ENCODE measurements at places on chromosomes 4 and X.

DNA sequence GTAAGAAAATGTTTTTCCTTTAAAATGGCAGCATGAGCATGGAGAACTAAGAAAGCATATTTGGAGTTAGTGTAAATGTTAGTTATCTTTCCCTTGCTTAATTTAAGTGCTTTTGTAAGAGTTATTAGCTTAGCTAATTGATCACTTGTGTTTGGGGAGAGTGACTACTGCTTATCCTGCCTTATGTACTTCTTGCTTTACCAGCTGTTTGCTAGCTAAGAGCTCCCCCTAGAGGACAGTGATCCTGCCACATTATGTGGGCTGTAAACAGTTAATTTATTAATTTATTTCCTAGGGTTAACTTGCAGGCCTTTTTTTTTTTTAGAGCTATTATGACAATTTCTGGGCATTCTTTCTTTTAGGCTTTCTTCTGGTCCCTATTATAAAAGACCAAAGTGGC lies 435.8 kb downstream of the MAGEB5 start:
- DNase-seq = no peak

GRCh38 chr4:41157009-41157408 lies 57.3 kb downstream of the APBB2 start:
- no peak for DNase-seq

DNA sequence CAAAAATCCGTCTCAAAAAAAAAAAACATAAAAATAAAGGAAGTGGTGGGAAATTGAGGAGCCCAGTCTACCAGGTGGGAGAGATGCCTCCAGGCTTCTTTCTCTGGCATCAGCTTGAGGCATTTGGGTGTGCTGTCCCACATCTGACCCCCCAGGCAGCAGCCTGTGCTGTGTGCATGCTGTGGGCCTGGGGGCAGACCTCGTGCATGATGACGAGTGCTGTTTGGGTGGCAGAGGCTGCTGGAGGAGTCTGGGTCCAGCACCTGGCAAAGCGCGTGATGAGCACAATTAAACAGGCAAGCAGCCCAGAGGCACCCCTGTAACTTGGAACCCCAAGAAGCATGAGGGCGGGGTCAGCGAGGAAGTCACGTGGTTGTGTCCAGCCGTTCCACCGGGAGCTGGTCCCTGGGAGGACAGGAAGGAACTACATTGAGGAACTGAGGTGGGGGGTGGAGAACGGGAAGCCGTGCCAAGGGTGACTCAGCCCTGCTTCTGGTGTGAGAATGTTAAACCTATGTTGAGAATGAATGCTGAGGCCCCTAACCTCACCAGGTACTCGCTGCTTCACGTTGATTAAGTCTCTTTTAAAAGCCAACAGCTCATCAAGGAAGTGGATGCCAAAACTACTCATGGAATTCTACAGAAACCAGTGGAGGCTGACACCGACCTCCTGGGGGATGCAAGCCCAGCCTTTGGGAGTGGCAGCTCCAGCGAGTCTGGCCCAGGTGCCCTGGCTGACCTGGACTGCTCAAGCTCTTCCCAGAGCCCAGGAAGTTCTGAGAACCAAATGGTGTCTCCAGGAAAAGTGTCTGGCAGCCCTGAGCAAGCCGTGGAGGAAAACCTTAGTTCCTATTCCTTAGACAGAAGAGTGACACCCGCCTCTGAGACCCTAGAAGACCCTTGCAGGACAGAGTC lies 6.1 kb downstream of the TACC3 start:
- DNase-seq = no peak

DNA sequence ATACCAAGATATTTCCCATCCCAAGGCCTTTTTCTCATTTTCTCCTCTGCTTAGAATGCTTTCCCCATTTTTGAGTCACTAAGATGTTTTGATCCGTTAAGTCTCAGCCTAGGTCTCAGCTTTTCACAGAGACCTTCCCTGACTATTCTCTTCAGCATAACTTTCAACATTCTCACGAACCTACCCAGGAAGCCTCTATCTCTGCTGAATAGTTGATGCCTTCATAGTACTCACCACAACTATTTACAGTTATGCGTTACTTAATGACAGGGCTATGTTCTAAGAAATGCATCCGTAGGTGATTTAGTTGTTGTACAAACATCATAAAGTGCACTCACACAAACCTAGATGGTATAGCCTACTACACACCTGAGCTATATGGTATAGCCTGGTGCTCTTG lies 64.5 kb downstream of the ARL9 start:
- DNase-seq = no peak

DNA sequence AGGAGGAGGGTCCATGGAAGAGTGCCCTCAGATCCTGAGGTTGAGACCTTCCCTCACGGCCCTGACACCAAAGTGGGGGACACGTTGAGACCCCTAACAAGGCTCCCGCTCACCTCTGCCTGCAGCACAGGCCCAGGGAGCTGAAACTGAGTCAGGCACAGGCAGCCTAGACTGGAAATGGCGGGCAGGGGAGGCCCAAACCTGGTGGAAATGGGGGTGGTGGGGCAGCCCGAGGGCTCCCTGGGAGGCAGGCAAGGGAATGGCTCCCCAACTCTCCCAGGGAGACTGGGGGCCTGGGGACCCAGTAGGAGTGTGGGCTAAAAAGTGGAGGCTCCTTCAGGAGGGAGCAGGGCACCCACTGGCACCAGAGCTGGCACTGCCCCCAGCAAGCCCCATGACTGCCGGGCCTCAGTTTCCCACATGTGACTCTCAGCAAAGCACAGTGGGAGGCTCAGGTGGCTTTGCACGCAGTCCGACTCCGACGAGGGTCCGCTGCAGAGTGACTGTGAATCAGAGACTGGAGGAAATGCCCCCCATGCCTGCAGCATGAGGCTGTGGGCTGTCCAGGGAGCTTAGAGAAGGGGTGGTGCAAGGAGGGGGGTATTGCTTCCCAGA lies 5.9 kb downstream of the NKX1-1 start:
- no peak for DNase-seq

DNA sequence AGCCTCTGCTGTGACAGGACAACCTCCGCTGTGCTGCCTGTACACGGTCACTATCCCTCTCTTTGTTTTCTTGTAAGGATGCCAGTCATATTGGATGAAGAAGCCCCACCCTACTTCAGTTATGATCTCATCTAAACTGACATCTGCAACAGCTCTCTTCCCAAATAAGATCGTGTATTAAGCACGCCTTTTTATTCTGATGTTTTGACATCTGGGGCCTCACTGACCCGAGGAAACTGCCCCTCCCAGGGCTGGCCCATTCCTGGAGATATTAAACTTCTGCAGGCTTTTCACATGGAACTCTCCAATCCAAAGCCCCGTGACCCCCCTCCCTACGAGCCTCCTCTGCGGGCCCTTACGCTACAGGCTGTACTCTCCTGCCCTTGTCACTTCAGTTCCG lies 232.0 kb downstream of the ARHGAP10 start:
- DNase-seq = no peak

- DNase-seq = no peak
Measured at GRCh38 chr4:88771883-88772450, 74.3 kb upstream of the NAP1L5 start.

DNA sequence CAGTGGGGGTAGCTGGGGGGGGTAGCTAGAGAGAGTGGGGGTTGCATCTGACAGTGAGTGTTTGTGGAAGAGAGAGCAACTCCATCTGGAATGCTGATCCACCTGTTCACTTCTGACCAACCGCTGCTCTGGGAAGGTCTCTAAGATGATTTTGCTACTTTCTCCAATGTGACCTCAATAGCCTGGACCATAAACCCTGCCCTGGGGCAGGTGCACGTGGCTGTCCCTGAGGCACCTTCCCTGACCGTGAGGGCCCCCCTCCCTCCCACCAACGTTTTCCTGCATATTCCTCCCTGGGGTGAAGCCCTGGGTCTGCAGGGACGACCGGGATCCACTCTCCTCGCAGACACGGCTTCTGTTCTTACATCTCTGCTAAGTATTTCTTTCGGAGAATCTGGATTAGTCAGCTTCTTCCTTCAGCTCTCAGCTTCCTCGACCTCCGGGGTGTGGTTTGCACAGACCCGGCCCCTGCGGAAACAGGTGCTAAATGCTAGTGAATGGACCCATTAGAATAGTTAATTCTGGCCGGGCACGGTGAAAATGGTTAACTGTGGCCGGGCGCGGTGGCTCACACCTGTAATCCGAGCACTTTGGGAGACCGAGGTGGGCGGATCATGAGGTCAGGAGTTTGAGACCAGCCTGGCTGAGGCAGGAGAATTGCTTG lies 21.4 kb upstream of the PLCXD1 start:
- no peak for DNase-seq

DNA sequence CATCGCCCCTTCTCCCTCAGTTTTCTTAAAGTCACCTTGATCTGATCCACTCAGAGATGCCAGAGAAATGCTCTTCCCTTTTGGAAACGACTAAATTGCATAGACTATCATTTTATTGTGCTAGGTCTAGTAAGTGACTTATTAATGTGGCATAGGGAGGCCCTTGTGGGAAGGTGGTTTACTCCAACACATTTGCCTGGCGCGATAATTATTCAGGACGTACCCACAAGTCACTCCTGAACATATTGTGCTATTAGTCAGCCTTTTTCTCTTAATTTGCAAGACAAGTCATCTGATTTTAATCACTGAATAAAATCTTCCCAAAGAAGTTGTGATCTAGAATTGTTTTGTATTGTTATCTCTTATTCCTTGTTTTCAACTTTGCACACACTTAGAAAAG lies 7.6 kb downstream of the ENPEP start:
- DNase-seq = no peak

GRCh38 chrX:85996555-85996954 lies 50.8 kb downstream of the CHM start:
- no peak for DNase-seq

- no peak for DNase-seq
Measured at GRCh38 chrX:30248854-30249253, 1.9 kb downstream of the MAGEB1 start.

DNA sequence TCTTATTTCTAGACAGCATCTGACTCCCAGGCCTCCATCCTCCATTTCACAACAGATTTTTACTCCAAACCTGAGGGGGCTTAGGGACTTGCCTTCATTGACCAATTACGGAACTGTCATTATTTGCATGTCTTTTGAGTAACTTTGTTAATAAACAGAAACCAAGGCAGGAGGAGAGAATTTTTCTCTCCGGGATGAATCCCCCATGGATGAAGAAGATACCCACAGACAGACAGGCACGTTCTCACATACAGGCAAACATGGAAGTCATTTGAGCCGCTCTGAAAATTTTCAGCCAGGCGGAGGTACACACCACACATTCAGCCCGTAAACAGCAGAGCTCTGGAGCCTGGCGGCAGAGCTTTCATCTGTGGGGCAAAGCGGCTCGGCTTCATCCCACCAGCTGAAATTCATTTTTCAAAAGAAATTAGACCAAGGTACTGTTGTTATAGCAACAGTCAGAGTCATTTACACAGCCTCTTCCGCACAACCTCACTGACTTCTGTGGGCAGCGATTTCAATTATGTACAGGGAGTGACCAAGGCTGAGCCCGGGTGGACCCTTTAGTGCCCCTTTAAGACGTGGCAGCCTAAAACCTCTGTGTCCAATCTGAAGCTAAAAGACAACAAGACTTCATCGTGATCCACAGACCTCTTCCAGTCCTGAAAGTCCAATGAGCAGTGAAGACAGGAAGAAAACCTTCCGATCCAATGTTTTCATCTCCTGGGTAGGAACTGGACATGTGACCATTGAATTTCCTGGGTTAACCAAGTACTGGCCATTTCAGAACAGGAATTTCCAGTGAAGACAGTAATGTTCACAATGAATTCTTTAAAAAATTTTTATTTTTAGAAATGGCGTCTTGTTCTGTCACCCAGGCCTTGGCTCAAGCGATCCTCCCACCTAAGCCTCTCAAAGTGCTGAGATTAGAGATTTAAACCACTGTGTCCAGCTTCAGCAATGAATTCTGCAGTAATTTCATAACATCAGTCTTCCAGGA lies 237.0 kb downstream of the MGST2 start:
- DNase-seq = no peak

GRCh38 chr4:15469402-15470127 lies at the start of gene CC2D2A:
Gene CC2D2A (plus strand): TSS chr4:15469882. CDS start chr4:15475933, 6,051 bp downstream.
- no peak for DNase-seq

- DNase-seq = no peak
Measured at GRCh38 chrX:37077646-37078433, 69.7 kb downstream of the FAM47C start.

GRCh38 chr4:88137112-88137511 lies 21.3 kb downstream of the ABCG2 start:
- no peak for DNase-seq

DNA sequence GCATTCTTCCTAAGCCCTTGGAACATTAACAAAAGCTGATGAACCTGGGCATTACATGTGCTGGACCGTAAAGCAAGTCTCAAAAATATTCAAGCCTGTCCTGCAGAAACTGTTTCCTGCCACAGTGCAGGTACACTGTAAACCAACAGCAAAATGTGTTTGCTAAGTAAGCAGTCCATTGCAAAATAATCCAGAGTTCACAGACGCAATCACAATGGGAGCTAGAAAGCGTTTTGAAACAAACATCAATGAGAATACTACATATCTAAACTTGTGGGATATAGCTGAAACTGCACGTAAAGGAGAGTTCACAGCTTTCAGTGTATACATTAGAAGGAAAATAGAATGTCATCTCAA lies 61.6 kb downstream of the RGS12 start:
- no peak for DNase-seq

GRCh38 chrX:7586126-7586525 lies 256.8 kb upstream of the VCX start:
- no peak for DNase-seq

DNA sequence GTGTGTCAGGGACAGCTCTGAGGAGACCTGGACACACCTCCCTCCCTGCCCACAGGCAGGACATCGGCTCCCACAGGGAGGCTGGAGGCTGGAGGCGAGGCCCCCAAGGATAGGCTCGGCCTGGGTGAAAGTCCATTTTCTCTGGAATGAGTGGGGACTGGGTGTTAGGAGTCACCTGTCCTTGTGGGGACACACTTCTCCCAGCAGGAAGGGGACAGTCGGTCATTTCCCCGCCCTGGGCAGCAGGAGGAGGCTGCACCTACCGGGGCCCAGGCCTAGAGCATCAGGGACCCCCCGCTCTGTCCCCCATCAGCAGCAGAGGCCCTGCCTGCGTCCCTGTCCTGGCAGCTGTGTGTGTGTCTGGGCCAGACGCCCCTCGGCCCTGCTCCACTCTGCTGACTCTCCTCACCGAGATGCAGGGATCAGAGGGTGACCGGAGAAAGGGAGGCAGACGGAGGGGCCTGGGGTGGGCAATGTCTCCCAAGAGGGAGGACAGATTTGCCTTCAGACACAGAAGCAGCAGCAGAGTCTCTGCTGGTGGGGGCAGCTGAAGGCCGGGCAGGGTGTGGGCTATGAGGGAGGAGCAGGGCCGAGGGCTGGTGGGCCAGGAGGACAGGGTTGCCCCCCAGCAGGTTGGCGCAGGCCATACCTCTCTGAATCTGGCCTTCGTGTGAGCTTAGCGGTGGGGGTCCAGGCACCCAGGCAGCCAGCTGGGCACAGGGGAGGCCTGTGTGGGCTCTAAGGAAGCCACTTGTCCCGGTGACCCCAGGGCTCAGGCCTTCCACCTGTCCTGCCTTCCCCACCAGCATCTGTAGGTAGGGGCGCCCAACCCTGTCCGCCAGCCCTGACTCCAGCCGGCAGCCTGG lies 125.7 kb upstream of the NKX1-1 start:
- DNase-seq = no peak

- DNase-seq = no peak
Measured at GRCh38 chr4:112141366-112142138, 3.7 kb upstream of the FAM241A start.

GRCh38 chr4:87843936-87844335 lies 11.2 kb downstream of the MEPE start:
- peak; percentile 3 for DNase-seq

Measured in CD4-positive, alpha-beta T cell treated with Interleukin-17A for 1 hour (primary cell).